ENCODE measurements at places on chromosomes 5 and 9. TPM values are rescaled to one million over a fixed set of nuclear protein-coding genes. Genes with fewer than 3 reads are reported as not detected.

The PLEKHG4B gene
- total RNA-seq: under 0.01 TPM

The SPATA31A1 gene
- not detected for total RNA-seq

The STK32A gene
- 8.0 TPM for total RNA-seq

The PCDHGB3 gene
- 11.2 TPM for total RNA-seq

The PWWP2A gene
- total RNA-seq: 46.2 TPM
